ENCODE measurements at places on chromosomes 7 and 10. TPM values are rescaled to one million over a fixed set of nuclear protein-coding genes. Genes with fewer than 3 reads are reported as not detected.

ADAMTS14 gene
- 0.18 TPM for total RNA-seq

FANK1 gene
- 0.71 TPM for total RNA-seq

SPDYE2B gene
- not detected for total RNA-seq

NRP1 gene
- total RNA-seq = 221 TPM

CLDN12 gene
- total RNA-seq = 30.3 TPM

SLC13A1 gene
- total RNA-seq = not detected

CUZD1 gene
- 0.29 TPM for total RNA-seq

RSPH10B gene
- not detected for total RNA-seq

SFRP4 gene
- total RNA-seq = under 0.01 TPM

PROSER2 gene
- 4.3 TPM for total RNA-seq

AZGP1 gene
- total RNA-seq = not detected

CPA4 gene
- 7.5 TPM for total RNA-seq

CDC14C gene
- not detected for total RNA-seq

ANKRD61 gene
- total RNA-seq = not detected

USP54 gene
- total RNA-seq = 23.4 TPM

EBLN1 gene
- not detected for total RNA-seq

ANXA11 gene
- total RNA-seq = 201 TPM

STRIP2 gene
- total RNA-seq = 6.1 TPM

UCMA gene
- total RNA-seq = not detected

COL28A1 gene
- under 0.01 TPM for total RNA-seq

ADAM12 gene
- 16.7 TPM for total RNA-seq

C10orf67 gene
- total RNA-seq = 0.53 TPM

PTPN20 gene
- 0.35 TPM for total RNA-seq

SKIDA1 gene
- 0.29 TPM for total RNA-seq

GDF10 gene
- not detected for total RNA-seq

SRGN gene
- 756 TPM for total RNA-seq

ZNF804B gene
- not detected for total RNA-seq

JAZF1 gene
- total RNA-seq = 21.3 TPM

TET1 gene
- 2.8 TPM for total RNA-seq

SOSTDC1 gene
- 0.29 TPM for total RNA-seq

ZNF789 gene
- total RNA-seq = 1.4 TPM

CYP3A5 gene
- total RNA-seq = 0.89 TPM

MMP21 gene
- total RNA-seq = not detected

RAB18 gene
- 30.8 TPM for total RNA-seq

PCDH15 gene
- total RNA-seq = not detected

USP6NL gene
- total RNA-seq = 6.1 TPM

HABP2 gene
- total RNA-seq = not detected

HTR5A gene
- total RNA-seq = not detected
